T-cell (primary cell): ENCODE measurements at places on chromosomes 11 and 22.

- no peak for DNase-seq
These were observed at the start of gene CALCB for GRCh38 chr11:15073361-15074205. TSS of gene CALCB (plus strand) at chr11:15073593. CDS start at chr11:15074719, 1,126 bp downstream.

DNA sequence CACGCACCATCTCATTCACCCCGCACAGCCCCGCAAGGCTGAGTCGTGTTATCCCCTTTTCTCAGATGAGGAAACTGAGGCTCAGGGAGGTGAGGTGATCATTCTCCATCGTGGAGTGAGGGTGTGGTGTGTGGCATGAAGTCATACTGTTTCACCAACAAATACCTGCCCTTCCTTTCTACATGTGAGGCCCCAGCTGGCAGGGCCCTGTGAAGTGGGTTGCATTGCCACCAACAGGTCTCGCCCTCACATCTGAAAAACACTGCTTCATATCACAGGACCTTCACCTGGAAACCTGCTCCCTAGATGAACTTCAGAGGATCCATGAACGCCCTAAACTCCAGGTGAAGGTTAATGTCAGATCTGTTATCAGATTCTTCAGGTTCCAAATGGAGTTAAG is 4.3 kb downstream of the SSTR3 start:
- peak; percentile 31 for DNase-seq

GRCh38 chr22:46829117-46829891 is 66.9 kb downstream of the TBC1D22A start:
- DNase-seq = no peak

DNA sequence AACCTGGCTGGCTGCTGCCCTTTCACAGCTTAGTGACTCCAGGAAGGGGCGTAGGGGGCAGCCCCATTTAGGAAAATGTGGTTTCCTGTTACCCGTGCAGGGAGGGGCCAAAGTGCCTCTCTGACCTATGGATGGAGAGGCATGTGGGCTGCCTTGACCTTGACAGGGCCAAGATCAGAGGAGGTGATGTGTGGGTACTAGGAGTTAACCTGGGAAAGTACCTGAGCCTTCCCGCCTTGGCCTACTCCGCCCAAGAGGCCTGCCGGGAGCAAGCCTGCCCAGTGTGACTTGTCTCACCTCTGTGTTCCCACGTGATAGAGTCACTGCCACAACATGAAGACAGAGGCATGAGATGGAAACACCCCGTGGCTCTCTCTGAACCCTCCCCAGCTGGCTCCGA is 33.4 kb downstream of the GRAMD4 start:
- DNase-seq = no peak

- DNase-seq = no peak
These were observed 42.5 kb upstream of the DEUP1 start for GRCh38 chr11:93288079-93288478.

- DNase-seq = no peak
These were observed 32.8 kb upstream of the FGF3 start for GRCh38 chr11:69852056-69852455.

DNA sequence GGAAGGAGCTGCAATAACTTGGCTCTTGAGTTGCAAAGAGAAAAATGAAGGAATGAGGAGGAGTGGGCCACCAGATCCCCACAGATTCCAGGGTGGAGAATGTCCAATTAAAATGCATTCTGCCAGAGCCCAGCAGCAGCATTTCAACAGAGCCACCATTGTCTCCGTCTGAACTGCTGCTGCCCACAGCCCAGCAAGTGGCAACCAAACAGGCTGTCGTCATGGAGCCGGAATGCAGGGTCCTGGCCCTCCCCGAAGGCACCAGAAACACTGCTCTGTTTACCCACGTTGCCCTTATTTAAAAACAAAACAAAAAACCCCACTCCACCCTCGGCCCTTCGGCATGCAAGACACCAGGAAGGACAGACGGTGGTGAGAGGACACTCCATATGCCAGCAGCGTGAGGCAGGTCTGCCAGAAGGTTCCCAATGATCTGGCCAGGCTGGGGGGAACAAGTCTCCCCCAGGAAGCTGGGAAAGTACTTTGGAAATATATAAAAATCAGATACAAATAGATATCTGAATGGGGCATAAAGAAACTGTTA is 32.5 kb downstream of the PLEKHA7 start:
- no peak for DNase-seq

DNA sequence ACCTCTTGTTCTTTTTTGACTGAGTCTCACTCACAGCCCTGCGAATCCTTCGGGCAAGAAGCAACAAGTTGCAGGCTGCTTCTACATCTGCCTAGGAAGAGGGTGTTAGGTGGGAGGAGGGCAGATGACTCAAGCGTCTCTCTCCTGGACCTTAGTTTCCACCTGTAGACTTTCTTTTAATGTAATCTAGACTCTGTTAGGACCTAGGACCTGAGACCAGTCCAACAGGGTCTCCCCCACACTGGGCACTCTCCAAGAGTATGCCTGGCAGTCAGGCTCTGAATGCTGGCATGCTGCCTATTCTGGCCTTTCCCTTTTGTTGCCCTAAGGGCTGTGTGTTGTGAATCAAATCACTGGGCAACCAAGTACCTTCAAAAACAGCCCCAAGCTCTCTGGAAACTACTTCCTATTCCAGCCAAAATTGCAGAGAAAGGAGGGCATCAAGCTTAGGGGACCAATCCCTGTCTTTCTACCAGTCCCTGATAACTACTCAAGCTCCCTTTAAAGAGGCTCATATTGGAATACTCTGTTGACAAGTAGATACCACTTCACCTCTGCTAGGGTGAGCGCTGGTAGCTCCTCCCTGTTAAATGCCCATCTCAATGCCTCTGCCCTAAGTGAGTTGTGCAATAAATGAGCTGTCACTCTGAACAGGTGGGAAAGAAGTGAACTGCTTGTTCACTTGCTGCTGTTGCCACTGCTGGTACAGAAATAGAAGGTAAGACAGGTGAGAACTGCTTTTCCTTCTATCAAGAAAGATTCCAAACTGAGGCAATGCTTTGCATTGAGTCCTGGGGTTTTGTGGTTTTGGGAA is at the start of gene BBOX1:
Gene BBOX1 (plus strand): TSS at position 514 of the 814 bp plus-strand sequence. CDS start 14,616 bp downstream, outside the sequence.
- no peak for DNase-seq

DNA sequence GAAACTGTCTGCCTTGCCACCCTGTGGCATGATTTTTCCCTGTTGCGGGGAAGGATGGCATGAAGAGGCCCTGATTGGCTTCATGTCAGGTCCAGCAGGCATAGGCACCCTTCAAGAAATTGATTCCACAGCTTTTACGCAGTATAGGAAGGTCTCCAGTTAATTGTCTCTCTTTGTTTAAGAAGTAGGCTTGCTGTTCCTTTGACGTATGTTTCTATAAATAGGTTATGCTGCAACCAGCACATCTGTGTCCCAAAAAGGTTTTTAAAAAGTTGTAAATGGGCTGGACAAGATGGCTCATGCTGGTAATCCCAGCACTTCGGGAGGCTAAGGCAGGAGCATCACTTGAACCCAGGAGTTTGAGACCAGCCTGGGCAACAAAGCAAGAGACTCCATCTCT is 62.6 kb downstream of the CD6 start:
- no peak for DNase-seq

GRCh38 chr22:42296883-42297282 is 26.4 kb upstream of the TCF20 start:
- DNase-seq = no peak

GRCh38 chr11:95297680-95298452 is 66.9 kb upstream of the SESN3 start:
- DNase-seq = no peak

GRCh38 chr11:20259506-20259905 is 99.2 kb upstream of the DBX1 start:
- no peak for DNase-seq

DNA sequence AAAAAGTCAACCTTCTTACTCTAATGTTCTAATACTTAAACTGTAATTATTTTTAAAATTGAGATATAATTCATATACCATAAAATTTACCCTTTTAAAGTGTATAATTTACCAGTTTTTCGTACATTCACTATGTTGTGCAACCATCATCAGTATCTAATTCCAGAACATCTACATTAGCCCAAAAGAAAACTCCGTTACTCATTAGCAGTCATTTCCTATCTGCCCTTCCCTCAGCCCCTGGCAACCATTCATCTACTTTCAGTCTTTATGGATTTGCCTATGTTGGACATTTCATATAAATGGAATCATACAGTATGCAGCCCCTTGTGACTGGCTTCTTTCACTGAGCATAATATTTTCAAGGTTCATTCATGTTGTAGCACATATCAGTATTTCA is 22.2 kb downstream of the SGSM3 start:
- no peak for DNase-seq

- DNase-seq = no peak
These were observed 543.2 kb upstream of the B3GAT1 start for GRCh38 chr11:134955281-134955680.

- DNase-seq = no peak
These were observed 47.1 kb downstream of the ZNRF3 start for GRCh38 chr22:28930357-28931007.

GRCh38 chr11:78390809-78391208 is 26.8 kb downstream of the GAB2 start:
- no peak for DNase-seq

DNA sequence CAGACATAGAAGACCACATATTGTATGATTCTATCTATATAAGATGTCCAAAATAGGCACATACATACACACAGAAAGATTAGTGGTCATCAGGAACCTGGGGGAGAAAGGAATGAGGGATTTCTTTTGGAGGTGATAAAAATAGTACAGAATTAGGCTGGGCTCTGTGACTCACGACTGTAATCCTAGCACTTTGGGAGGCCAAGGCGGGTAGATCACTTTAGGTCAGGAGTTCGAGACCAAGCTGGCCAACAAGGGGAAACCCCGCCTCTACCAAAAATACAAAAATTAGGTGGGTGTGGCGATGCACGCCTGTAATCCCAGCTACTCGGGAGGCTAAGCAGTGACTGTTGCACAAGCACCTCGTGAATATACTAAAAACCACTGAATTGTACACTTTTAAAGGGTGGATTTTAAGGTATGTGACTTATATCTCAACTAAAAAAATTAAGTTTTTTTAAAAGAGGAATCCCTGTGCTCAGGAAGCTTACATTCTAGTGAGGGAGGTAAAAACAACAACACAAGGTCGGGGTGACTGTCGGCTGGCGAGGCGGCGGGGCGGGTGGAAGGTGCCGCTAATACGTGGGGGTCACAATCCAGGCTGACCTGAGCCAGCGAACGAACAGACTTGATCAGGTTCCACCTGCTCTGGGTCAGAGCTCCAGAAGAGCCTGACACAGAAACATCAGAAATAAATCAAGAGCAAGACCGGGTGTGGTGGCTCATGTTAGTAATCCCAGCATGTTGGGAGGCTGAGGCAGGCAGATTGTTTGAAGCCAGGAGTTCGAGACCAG is 25.3 kb upstream of the TESMIN start:
- no peak for DNase-seq

GRCh38 chr11:18523084-18523483 is 3.7 kb downstream of the TSG101 start:
- DNase-seq = no peak
